ENCODE measurements at places on chromosomes 3 and 15. TPM values are rescaled to one million over a fixed set of nuclear protein-coding genes. Genes with fewer than 3 reads are reported as not detected.

B3GNT5 gene
- 10.0 TPM for total RNA-seq

DNA sequence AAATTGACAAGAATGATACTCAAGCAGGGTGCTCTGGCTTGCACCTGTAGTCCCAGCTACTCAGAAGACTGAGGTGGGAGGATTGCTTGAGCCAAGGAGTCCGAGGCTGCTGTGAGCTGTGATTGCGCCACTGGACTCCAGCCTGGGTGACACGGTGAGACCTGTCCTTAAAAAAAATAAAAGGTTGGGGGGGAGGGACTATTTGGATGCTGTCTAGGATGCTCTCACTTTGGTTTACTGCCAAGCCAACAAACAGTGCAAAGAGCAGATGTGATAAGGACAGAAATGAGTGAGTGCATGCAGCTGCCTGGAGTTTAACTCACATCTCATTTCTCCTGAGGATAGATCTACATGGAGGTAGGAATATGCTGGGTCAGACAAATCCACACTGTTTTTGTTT is 130.0 kb downstream of the FRMD4B start:
- no peak overlapping the region for H3K4me3 ChIP-seq
- no peaks in the 10 kb centered on the region for H3K36me3 ChIP-seq
- H3K27ac ChIP-seq = no peak overlapping the region
- H3K4me1 ChIP-seq = no peaks in the 10 kb centered on the region

RGMA gene
- 50.3 TPM for total RNA-seq

FETUB gene
- not detected for total RNA-seq

- H3K4me3 ChIP-seq = no peak overlapping the region
- no peak for DNase-seq
- H3K27ac ChIP-seq = no peak overlapping the region
- no peaks in the 10 kb centered on the region for H3K27me3 ChIP-seq
Observed at GRCh38 chr3:37905346-37905745, 43.7 kb downstream of the CTDSPL start.

GRCh38 chr3:33883538-33883950 is 85.1 kb downstream of the PDCD6IP start:
- H3K27ac ChIP-seq = no peak overlapping the region
- no peaks in the 10 kb centered on the region for H3K36me3 ChIP-seq
- H3K27me3 ChIP-seq = no peaks in the 10 kb centered on the region

MST1R gene
- total RNA-seq = 2.7 TPM
